Activated CD8-positive, alpha-beta T cell treated with anti-CD3 and anti-CD28 coated beads for 36 hours (primary cell): ENCODE measurements at places on chromosomes 2 and 18.

DNA sequence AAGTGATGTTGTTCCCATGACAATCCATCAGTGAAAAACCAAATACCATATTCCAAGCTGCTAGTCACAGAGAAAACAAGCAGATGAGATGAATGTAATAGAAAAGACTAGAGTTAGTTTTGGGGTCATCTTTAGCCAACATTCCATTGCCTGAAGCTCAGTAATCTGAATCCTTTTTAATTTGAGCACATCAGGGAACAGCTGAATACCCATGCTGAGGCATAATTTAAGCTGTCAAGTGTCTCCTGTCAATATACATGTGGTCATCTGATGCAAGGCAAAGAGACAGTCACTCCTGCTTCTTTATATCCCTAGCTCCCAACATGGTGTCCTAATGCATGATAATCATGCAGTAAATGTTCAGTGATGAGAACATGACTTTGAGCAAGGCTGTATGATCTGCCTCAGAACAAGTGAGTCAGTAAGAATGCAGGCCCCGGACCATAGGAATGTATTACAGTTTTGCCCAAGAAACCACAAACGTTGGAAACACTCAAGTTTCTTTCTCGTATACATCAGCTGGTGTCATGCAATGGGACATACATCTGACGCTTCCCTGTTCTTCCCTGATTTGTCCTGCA is 48.0 kb downstream of the CDK15 start:
- no peak for DNase-seq

- no peak for DNase-seq
These were observed 12.6 kb downstream of the CRACDL start for GRCh38 chr2:98923244-98923940.

- DNase-seq = no peak
These were observed 897.3 kb upstream of the DDX18 start for GRCh38 chr2:116917196-116917595.

DNA sequence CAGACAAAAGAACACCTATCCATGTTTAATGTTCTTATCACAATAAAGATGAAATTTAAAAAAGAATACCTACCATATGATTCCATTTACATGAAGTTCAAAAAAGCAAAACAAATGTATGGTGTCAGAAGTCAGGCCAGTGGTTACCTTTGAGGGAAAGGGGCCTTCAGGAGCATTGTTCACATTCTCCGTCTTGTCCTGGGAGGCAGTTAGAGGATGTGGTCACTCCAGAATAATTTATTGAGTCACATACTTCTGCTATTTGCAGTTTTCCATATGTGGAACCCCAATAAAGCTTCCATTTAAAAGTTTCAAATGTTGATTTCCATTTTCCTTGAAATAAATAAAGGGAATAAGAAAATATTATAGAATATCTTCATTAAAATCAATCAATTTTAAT is 41.6 kb upstream of the POU3F3 start:
- DNase-seq = no peak

DNA sequence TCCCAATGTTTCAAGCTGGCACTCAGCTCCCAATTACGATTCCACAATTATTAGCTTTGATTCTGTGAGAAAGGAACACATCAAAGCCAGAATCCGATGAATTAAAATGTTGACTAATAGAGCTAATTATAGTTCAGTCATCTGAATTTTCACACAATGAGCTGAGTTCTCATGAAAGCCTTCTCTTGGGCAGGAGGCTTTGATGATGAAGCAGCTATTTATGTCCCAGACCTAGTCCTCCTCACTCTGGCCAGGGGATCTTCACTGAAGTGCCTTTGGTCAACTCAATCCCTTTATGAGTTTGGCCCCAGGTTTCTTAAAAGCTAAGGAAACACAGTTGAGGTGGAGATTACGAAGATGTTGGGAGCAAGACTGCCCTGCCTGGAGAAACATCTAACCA is 74.7 kb upstream of the PPM1B start:
- DNase-seq = no peak

DNA sequence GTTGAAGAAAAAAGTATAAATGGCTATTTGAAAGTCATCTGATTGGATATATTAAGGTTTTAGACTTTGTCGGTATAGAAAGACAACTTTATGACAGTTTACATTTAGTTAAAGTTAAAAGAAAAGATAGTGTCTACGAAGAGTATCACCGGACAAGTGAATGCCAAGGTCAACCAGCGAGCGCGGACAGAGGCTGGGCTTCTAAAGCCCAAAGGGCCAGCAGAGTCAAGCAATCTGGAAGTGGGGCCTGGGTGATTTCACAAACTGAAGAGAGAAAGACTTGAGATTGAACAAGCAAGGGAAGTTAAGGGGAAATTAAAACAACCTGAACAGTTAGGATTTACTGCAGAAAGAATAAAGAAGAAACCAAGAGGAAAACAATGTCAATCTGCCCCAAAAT is 16.3 kb downstream of the ZNF521 start:
- DNase-seq = no peak

DNA sequence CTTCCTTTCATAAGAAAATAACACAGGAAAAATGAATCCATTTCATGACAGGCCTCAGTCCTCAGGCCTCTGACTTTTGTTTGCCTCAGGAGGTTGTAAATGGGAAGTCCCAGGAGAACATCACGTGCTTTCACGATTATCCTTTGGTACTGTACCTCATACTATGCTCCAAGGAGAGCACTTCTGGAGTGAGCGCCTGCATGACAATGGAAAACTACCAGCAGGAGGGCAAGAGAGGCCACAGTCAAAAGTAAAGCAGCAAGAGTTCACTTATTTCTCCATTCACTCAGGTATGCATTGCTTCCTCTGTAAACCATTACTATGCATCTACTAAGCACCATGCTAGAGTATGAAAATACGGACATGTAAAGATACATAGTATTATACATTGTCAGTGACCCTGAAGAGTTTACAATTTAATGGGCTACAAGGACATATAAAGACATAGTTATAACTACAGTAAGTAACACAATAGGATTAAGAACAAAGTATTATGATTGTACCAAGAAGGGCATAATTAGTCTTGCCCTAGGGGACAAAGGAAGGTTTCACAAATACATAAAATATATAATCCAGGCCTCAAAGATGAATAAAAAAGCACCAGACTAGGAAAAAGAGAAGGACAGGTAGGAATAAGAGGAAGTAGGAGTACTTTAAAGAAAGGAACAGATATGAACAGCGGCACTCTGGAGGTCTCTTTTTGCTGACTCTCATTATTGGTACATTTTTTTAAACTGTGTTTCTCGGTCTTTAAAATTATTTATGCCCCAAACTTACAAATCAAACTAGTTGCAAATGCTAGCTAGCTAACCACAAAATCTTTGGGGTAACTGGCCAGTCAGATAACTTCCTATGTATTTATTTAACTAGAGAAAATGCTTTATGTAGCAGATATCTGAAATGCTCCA is 806.7 kb downstream of the NRXN1 start:
- DNase-seq = no peak

DNA sequence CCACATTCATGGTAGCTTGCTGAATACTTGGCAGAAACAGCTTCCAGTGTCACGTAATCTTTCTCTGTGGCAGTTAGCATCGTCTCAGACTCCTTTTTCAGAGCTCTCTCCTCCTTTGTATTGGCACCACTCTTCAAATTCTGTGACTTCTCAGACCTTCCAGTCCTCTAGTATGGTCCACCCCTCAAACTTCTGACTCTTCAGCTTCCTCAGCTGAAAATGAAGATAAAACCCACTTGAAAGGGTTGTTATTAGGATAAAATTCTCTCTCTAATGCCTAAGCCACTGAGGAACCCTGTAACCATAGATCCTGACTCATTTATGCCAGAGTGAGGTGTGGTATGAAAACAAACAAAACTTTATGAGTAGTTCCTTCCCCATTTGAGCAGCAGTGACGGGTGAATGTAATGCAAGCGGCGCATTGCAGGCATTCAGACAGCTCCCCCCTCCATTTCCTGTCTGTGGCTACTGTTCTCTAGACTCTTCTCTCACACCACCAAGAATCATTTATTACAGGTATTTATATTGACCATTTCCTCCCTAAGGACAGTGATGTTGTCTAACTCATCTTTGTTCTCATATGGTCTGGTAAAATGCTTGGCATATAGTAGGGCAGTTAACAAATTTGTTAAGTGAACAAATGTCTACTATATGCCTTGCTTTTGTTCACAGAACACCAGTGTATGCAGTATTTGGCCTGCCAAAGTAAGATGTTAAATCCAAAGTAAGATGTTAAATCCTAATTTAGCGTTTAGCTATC is 35.3 kb downstream of the GALNT1 start:
- DNase-seq = peak; percentile 85

DNA sequence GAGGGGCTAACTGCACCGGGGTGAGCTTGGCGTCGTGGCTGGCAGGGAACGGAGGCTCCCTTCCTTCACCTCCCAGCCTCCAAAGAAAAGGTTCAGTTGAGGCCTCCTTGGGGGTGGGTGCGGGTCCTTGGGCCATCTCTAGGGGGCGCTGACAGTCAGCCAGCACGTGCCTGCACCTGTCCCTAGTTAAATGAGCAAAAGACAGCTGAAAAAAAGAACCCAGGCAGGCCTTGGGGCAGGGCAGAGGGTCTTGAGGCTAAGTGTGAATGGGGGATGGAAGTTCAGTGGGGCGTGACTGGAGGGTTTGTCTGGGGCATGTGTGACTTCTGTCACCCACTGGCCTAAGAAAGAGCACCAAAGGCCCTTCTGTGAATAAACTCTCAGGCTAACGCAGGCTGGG is 56.4 kb downstream of the ZFP36L2 start:
- DNase-seq = peak; percentile 74

- DNase-seq = no peak
These were observed 20.8 kb upstream of the TMEM17 start for GRCh38 chr2:62526531-62527381.

- no peak for DNase-seq
These were observed 93.0 kb downstream of the COL6A3 start for GRCh38 chr2:237320801-237321560.

DNA sequence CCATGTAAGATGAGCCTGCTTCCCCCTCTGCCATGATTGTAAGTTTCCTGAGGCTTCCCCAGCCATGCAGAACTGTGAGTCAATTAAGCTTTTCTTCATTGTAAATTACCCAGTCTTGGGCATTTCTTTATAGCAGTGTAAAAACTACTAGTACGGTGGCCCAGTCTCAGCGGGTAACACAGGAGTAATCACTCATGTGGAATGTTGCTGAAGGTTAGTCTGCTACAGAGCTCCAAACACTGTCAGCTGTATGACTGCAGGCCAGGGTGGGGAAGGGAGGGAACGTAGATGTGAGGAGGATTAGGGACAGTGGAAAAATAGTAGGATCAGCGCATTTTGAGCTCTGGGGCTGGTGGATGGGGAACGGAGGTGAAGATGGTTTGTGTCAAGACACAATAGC is 711.2 kb upstream of the SOX11 start:
- no peak for DNase-seq

DNA sequence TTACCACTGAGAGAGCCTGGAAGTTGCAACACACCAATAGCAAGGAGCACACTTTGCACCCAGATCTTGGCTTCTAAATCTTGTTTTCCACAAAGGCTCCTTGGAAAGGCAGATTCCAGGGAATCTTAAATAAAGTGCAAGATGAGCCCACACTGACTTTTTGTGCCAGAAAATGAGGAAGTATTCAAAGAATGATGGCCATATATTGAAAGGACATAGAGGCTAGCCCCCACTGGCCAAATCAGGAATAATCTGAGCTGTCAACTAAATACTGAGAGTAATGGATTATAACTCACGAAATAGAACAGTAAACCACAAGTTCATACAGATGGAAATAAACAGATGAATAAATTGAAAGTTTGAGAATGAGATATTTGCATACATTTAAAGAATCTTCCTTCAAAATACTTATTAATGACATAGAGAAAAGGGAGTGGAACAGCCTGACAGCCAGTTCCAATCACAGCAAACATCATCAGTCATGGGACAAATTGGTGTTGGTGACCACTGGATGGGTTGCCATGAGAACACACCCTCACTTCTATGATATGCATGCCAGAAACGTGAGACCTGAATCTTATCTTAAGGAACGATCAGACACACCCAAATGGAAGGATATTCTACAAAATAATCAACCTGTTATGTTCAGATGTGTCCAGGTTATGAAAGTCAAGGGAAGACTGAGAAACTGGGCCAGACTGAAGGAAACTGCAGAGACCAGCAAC is 12.2 kb upstream of the ACKR3 start:
- DNase-seq = no peak

DNA sequence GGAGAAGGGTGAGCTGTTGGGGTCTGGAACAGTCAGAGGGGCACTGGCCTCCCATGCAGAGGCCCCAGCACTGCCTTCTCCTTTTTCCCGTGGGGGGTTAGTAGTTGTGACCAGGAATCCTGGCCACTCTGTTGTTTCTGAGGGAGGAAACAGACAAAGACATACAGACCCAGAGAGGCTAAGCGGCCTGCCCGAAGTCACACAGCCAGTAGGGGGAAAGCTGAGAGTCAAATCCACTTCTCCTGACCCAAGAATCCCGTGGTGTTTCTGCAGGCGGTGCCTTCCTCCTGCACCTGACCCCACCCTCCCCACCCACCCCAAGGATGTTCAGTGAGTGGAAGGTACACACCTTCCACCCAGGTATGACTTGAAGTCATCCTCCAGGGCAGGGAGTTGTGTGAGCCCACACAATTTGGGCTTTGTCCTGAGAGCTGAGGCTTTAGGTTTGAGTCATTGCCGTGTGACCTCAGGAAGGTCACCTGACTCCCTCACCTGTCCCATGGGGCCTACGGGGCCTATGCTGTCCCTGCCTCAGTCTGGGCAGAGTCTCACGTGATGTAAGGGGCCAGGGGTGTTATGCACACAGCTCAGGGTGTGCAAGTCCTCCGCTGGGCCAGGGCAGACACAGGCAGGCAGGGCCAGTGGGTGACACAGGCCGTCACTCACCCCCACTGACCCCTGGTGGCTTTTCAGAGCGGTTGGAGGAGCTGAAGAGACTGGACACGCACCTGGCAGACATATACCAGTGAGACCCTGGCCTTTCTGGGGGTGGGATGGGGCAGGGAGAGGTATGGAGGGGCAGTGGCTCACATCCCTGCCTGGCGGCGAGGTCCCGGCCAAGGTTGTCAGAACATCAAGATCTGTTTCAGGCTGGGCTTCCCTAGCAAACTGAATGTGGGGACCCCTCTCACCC is 5.0 kb downstream of the NT5DC4 start:
- DNase-seq = no peak

DNA sequence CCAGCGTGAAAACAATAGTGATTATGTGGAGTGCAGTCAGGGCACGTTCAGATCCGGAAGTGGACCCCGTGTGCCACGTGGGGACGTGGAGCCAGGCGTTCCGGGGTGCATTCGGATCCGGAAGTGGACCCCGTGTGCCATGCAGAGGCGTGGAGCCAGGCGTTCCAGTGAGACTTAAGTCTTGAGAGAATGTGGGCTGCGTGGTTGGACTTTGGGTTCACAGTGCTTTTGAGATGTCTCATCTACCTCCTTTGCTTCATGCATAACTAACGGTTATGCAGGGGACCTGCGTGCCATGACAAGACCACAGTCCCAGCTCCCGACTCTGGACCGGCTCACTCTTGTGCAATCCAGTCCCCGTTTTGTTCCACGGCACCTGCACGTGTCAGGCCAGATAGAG is 28.8 kb downstream of the CTDP1 start:
- no peak for DNase-seq

GRCh38 chr2:170354855-170355780 is 177.2 kb downstream of the MYO3B start:
- peak; percentile 40 for DNase-seq
